Effector memory CD4-positive, alpha-beta T cell (primary cell): ENCODE measurements at places on chromosomes 4 and X.

- no peak for DNase-seq
Observed at GRCh38 chrX:45592101-45592500, 391.4 kb upstream of the DIPK2B start.

- no peak for DNase-seq
Observed at GRCh38 chrX:19293606-19294325, 50.0 kb upstream of the PDHA1 start.

DNA sequence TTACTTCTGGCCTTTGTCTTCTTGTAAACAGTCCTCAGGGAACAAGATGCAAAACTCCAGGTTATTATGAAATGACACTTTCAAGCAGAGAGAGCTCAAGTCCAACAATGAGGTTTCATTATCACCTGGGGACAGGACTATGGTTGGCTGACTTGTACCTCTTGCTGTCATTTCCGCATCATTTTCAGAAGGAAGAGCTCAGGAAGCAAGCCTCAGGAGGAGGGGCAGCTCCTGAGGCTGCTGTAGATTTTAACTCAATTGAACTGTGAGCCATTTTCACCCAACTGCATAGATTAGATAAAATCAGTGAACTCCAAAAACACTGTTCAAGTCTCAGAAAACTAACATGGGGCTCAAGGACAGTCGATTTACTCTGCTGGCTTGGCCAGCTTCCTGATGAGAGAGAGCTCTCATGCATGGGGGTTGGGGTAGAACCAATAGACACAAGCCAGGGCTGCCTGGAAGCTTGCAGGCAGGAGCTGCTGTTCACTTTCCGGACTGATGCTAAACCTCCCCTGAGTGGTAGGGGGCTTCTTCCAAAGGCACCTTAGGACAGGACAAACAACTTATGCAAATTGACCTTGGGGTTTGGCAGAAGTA lies 23.6 kb downstream of the TMEM255A start:
- DNase-seq = no peak

- DNase-seq = no peak
Observed at GRCh38 chrX:40385682-40386081, 195.1 kb upstream of the ATP6AP2 start.

GRCh38 chrX:2320580-2321327 lies 180.0 kb downstream of the DHRSX start:
- no peak for DNase-seq
